Suprapubic skin (tissue), 4 donors: ENCODE measurements at places on chromosomes 3 and 15. TPM values are rescaled to one million over a fixed set of nuclear protein-coding genes. Genes with fewer than 3 reads are reported as not detected.

GRCh38 chr15:35876762-35877161 is 330.8 kb upstream of the DPH6 start:
- no peaks in the 10 kb centered on the region for H3K4me1 ChIP-seq
- H3K36me3 ChIP-seq: no peaks in the 10 kb centered on the region
- no peak overlapping the region for H3K4me3 ChIP-seq

- H3K36me3 ChIP-seq: peaks cover 5% of the 10 kb centered on the region
- peaks cover 4% of the 10 kb centered on the region for H3K4me1 ChIP-seq
- no peak overlapping the region for H3K4me3 ChIP-seq
- DNase-seq: no peak
- H3K27ac ChIP-seq: no peak overlapping the region
Measured at GRCh38 chr3:14494973-14495300, 45.2 kb downstream of the GRIP2 start.

The RASL12 gene
- total RNA-seq: 6.2 TPM

DNA sequence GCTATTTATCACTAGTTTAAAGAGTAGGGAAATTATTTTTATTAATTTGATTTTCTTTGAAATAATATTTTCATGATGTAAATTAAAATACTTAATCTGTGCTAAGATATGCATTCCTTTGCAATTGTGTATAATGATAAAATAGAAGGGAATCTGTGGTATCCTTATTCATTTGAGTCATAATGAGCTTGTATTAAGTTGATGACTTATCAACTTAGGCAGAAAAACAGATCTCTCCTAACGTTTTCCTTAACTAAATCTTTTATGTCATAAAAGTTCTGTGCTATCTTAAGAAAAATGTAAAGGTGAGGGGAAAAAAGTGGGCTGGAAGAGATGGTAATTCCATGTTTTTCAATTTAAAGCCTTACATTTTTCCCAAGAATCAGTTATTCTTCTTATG is 1.9 kb downstream of the FGF7 start:
- no peak for DNase-seq
- peaks cover 14% of the 10 kb centered on the region for H3K4me1 ChIP-seq
- H3K27ac ChIP-seq: no peak overlapping the region
- no peaks in the 10 kb centered on the region for H3K36me3 ChIP-seq
- peak overlapping the region; percentile 41 for H3K4me3 ChIP-seq
- no peaks in the 10 kb centered on the region for H3K27me3 ChIP-seq

GRCh38 chr15:88986949-88987590 is 73.9 kb upstream of the MFGE8 start:
- DNase-seq: no peak
- H3K27me3 ChIP-seq: no peaks in the 10 kb centered on the region
- peaks cover 8% of the 10 kb centered on the region for H3K4me1 ChIP-seq

DNA sequence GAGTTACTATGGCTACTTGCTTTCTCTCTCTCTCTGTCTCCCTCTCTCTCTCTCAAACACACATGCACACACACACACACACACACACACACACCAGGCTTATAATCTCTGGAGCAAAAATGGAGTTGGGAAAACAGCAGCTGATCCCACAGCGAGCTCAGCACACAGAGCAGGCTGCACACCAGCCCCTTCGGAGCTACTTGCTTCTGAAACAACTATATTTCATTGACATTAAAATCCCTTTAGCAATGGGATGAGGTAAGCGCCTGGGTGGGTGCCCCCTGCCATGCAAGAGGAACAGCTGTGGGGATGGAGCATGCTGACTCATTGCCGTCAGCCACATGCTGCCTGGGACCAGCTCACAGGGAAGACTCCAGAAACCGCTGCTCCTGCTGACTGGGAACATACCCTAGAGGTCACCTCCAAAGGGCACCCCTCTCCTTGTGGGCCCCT is 45.7 kb downstream of the B3GNT5 start:
- H3K27me3 ChIP-seq: no peaks in the 10 kb centered on the region
- peaks cover 44% of the 10 kb centered on the region for H3K4me1 ChIP-seq
- H3K4me3 ChIP-seq: no peak overlapping the region
- no peak overlapping the region for H3K27ac ChIP-seq
- H3K36me3 ChIP-seq: no peaks in the 10 kb centered on the region

The TRIP4 gene
- 11.9 TPM for total RNA-seq

DNA sequence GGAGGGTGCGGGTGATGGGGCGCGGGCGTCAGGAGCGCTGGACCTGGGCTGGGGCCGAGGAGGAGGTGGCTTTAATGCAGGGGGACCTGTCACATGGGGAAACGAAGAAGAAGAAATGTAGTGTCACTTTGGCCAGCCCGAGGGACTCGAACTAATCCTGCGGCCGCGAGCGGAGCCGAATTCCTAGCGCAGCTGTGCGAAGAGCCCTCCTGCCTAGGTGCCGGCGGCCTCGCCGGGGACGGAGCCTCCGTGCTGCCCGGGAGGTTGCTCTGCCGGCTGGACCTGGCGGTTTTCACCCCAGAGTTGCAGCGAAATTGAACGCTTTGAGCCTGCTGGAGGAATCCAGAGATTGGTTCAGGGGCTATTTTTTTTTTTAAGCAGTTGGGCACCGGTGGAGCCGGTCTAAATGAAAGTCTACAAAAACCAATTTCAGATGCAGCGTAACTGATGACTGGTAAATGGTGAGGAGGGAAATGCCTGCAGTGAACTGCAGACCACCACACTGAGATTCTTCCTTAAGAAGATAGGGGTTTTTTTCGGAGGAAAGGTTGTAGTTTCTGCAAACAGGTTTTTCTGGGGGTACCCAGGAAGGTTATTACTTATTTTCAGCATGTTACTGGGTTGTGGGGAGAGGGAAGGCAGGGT is 662 bp downstream of the TMEM108 start:
- peaks cover 12% of the 10 kb centered on the region for H3K27me3 ChIP-seq
- peak overlapping the region; percentile 56 for H3K4me3 ChIP-seq
- H3K27ac ChIP-seq: no peak overlapping the region
- H3K36me3 ChIP-seq: no peaks in the 10 kb centered on the region
- H3K4me1 ChIP-seq: peaks cover 24% of the 10 kb centered on the region
- DNase-seq: no peak

The TRIM42 gene
- not detected for total RNA-seq

- no peaks in the 10 kb centered on the region for H3K4me1 ChIP-seq
- no peak overlapping the region for H3K27ac ChIP-seq
- no peak for DNase-seq
- H3K36me3 ChIP-seq: peaks cover 30% of the 10 kb centered on the region
- no peaks in the 10 kb centered on the region for H3K27me3 ChIP-seq
- H3K4me3 ChIP-seq: no peak overlapping the region
Measured at GRCh38 chr15:61871926-61872522, 188.2 kb downstream of the VPS13C start.

GRCh38 chr3:179882292-179882691 is 154.4 kb downstream of the PEX5L start:
- no peaks in the 10 kb centered on the region for H3K4me1 ChIP-seq
- H3K36me3 ChIP-seq: no peaks in the 10 kb centered on the region
- no peaks in the 10 kb centered on the region for H3K27me3 ChIP-seq

GRCh38 chr15:29105151-29105854 is 164.3 kb downstream of the NSMCE3 start:
- H3K27ac ChIP-seq: no peak overlapping the region
- H3K27me3 ChIP-seq: peaks cover 7% of the 10 kb centered on the region

DNA sequence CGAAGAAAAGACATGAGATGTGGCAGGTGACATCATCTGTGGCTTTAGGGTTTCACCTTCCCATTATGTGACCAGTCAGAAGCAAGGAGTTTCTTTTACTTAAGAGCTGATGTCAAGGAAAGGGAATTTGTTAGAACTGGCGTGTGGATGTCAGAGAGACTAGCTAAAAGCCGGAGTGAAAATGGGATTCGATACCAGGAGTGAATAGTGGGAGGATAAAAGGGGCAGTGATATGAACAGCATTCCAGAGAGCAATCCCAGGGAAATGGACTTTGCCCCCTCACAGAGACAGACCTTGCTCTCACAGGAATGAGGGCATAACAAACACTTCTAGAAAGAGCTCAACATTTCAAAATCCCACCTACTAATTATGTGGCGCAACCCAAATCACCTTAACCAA is 5.9 kb upstream of the FMN1 start:
- H3K36me3 ChIP-seq: no peaks in the 10 kb centered on the region
- no peak overlapping the region for H3K27ac ChIP-seq
- H3K4me1 ChIP-seq: peaks cover 8% of the 10 kb centered on the region
- DNase-seq: no peak
- H3K27me3 ChIP-seq: no peaks in the 10 kb centered on the region

DNA sequence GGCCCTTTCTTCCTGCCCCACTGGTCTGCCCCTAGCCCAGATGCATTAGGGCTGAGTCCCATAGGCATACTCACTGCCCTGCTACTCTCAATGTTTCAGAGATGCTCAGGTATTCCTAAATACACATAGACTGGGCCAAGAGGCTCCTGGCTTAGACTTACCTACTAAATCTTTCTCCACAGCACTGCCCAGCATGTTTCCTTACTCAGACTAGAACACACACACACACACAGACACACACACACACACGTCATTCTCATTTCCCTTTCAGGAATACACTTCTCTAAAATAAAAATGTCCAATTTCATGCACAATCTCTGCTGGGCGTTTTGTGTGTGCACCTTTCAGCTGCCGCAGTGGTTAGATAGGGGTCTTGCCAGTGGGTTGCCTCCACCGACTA is 175.7 kb downstream of the FAM43A start:
- no peak overlapping the region for H3K27ac ChIP-seq
- no peaks in the 10 kb centered on the region for H3K36me3 ChIP-seq
- H3K4me1 ChIP-seq: peaks cover 8% of the 10 kb centered on the region
- no peak overlapping the region for H3K4me3 ChIP-seq

DNA sequence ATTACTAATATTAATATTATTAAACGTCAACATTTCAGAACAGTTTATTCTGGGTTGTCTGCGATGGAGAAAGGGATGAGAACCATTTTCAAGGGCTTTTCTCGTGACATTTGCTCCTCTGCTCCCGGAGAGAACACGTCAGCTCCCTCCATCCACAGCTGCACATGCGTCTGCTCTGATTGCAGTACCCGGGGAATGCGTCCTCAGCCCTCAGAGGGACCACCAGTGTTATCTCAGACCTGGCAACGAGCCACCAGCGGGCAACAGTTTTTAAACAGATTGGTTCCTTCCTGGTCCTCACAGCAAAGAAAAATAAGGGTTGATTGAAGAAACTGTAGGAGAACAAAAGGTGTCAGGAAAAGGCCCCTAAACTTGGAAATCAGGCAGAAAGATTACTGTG is 202.2 kb upstream of the ADAMTS9 start:
- DNase-seq: no peak
- no peaks in the 10 kb centered on the region for H3K27me3 ChIP-seq

DNA sequence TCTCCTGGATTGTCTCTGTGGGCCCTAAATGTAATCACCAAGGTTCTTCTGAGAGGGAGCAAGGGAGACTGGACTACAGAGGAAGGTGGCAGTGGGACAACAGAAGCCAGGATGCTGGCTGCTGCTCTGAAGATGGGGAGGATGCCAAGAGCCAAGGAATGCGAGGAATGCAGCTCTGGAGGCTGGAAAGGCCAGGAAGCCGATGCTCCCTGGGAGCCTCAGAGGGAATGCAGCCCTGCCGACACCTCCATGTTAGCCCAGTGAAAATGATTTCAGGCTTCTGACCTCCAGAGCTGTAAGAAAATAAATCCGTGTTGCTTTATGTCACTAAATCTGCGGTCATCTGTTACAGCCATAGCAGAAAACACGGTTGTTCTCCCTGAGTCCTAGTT is 44.1 kb downstream of the UMPS start:
- no peak overlapping the region for H3K4me3 ChIP-seq
- H3K27me3 ChIP-seq: no peaks in the 10 kb centered on the region
- H3K27ac ChIP-seq: no peak overlapping the region

- no peaks in the 10 kb centered on the region for H3K4me1 ChIP-seq
- no peaks in the 10 kb centered on the region for H3K36me3 ChIP-seq
- H3K27me3 ChIP-seq: no peaks in the 10 kb centered on the region
Measured at GRCh38 chr3:167084545-167084944, 295.6 kb downstream of the ZBBX start.

The LIPC gene
- total RNA-seq: 0.26 TPM

- H3K4me3 ChIP-seq: no peak overlapping the region
- no peak overlapping the region for H3K27ac ChIP-seq
- no peaks in the 10 kb centered on the region for H3K36me3 ChIP-seq
Measured at GRCh38 chr3:140051019-140051957, 116.3 kb downstream of the CLSTN2 start.

The CLDN16 gene
- total RNA-seq: 12.8 TPM

The DNAH12 gene
- total RNA-seq: not detected

GRCh38 chr3:38133557-38134405 is 3.1 kb downstream of the ACAA1 start:
- DNase-seq: no peak
- peaks cover 31% of the 10 kb centered on the region for H3K4me1 ChIP-seq
- H3K27ac ChIP-seq: no peak overlapping the region
- no peaks in the 10 kb centered on the region for H3K27me3 ChIP-seq
- no peak overlapping the region for H3K4me3 ChIP-seq

GRCh38 chr3:53155760-53156159 is 5.2 kb upstream of the PRKCD start:
- H3K27ac ChIP-seq: no peak overlapping the region
- peaks cover 6% of the 10 kb centered on the region for H3K27me3 ChIP-seq
- peaks cover 49% of the 10 kb centered on the region for H3K4me1 ChIP-seq
- no peaks in the 10 kb centered on the region for H3K36me3 ChIP-seq

- no peak for DNase-seq
- peak overlapping the region; percentile 8 for H3K27ac ChIP-seq
- peaks cover 39% of the 10 kb centered on the region for H3K4me1 ChIP-seq
Measured at GRCh38 chr3:174957551-174958001, 98.4 kb downstream of the NAALADL2 start.

The FBXW12 gene
- total RNA-seq: not detected

The DPPA2 gene
- total RNA-seq: not detected

The STXBP5L gene
- total RNA-seq: 0.08 TPM

DNA sequence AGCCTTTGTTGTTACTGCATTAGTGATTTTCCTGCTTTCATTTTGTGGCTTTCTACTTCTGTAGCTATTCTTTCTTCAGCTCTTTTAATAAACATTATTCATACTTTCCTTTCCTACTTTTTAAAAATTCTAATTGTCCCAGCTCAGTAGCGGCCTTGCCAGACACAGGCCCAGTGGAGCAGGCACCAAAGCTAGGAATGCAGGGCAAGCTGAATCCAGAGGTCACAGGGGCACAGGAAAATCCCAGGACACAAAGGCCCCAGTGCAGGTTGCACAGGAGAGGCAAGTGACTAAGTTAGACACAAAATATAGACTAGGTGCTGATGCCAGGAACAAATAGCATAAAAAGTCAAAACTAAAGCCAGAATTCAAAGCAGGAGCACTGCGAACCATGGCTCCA is 49.0 kb upstream of the CCDC80 start:
- no peak overlapping the region for H3K4me3 ChIP-seq
- no peaks in the 10 kb centered on the region for H3K4me1 ChIP-seq
- H3K36me3 ChIP-seq: no peaks in the 10 kb centered on the region
- H3K27me3 ChIP-seq: no peaks in the 10 kb centered on the region

GRCh38 chr3:139307601-139308555 is 35.9 kb upstream of the MRPS22 start:
- no peaks in the 10 kb centered on the region for H3K36me3 ChIP-seq
- DNase-seq: no peak
- peaks cover 1% of the 10 kb centered on the region for H3K27me3 ChIP-seq

The AHSG gene
- total RNA-seq: 0.97 TPM

GRCh38 chr15:48803877-48804276 is 7.0 kb downstream of the CEP152 start:
- no peak overlapping the region for H3K4me3 ChIP-seq
- DNase-seq: no peak
- no peak overlapping the region for H3K27ac ChIP-seq
- H3K27me3 ChIP-seq: no peaks in the 10 kb centered on the region
- H3K36me3 ChIP-seq: no peaks in the 10 kb centered on the region
- peaks cover 3% of the 10 kb centered on the region for H3K4me1 ChIP-seq
